ENCODE measurements at places on chromosomes 5 and 9.

GRCh38 chr9:127087836-127088235, 34.6 kb downstream of the ANGPTL2 start:
- DNase-seq = no peak

DNA sequence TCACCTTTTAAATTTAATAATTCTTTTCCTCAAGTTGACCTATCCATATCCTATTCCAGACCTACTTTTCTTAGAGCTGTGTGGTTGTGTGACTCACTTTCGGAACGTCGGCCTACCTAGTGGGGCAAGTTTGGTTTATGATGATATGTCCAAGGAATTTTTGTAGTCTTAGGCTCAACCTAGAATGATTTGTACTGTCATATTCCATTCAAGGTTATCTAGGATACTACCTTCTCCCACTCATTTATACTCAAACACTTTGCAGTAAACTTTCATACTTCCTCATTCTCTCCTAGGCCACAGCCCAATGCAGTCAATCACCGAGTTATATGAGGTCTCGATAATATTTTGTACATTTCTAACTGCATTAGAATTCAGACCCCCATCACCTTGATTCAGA, 61.9 kb downstream of the PIK3R1 start:
- no peak for DNase-seq

- DNase-seq = no peak
Measured at GRCh38 chr9:106172265-106172664, 477.9 kb downstream of the TMEM38B start.

- DNase-seq = no peak
Measured at GRCh38 chr9:38706493-38706892, 13.4 kb downstream of the FAM240B start.

- no peak for DNase-seq
Measured at GRCh38 chr5:1855596-1855995, 27.1 kb downstream of the IRX4 start.

DNA sequence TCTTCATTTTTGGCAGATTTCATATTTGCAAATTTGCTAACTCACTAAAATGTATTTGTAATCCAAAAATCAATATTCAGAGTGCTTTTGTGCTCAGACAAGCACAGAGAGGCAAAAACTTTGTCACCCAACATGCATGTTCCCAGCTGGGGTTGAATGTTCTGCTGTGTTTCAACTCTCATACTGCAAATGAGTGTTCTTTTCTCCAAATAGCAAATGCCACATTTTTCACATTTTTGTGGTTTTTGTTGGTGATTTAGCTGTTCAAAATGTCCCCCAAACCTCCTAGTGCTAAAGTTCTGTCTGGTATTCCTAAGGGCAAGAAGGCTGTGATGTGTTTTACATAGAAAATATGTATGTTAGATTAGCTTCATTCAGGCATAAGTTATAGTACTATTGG, 87.3 kb upstream of the PCSK5 start:
- DNase-seq = peak; percentile 63

- no peak for DNase-seq
Measured at GRCh38 chr5:108947164-108947563, 199.5 kb downstream of the FER start.
